ENCODE measurements at places on chromosomes 16 and 17.
A peak's percentile ranks its signal among the peaks of the same experiment; 100 is the strongest.

GRCh38 chr17:45688353-45688752 is 95.8 kb upstream of the CRHR1 start:
- DNase-seq, result no peak

DNA sequence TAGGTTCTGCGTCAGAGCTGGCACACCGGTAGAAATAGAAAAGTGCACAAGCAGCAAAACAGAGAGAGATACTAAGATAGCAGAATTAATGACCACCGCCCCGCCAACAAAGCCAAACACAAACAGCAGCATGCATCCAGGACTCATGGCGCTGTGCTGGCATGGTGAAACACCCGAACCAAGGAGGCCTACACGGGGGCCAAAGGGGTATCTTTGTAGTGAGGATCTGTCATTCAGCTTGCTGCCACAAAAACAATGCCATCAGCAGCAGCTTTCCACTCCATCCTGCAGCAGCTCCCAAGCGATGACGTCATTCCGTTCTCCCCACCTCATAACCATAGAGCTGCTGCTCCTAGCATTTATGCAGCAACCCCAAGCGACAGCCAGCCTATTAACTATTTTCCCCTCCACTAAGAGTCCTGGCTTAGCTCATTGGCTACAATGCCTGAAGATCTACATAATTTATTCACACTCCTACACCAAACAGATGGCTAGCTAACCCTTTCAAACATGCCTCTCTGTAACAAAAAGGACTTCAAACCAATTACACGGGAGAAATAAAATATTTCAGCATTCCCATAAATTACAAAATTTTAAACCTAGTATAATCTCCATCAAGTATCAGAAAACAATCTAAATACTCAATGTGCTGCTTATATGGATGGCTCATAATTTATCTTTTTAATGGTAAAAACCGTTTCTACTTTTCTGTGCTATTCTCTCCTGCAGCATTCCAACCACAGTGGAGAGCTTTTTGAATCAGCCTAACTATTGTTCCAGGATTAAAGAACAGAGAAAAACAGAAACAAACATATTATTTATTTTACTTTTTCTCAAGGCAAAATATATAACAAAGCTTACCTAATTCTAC is 73.9 kb downstream of the SPAG9 start:
- DNase-seq, result no peak

DNA sequence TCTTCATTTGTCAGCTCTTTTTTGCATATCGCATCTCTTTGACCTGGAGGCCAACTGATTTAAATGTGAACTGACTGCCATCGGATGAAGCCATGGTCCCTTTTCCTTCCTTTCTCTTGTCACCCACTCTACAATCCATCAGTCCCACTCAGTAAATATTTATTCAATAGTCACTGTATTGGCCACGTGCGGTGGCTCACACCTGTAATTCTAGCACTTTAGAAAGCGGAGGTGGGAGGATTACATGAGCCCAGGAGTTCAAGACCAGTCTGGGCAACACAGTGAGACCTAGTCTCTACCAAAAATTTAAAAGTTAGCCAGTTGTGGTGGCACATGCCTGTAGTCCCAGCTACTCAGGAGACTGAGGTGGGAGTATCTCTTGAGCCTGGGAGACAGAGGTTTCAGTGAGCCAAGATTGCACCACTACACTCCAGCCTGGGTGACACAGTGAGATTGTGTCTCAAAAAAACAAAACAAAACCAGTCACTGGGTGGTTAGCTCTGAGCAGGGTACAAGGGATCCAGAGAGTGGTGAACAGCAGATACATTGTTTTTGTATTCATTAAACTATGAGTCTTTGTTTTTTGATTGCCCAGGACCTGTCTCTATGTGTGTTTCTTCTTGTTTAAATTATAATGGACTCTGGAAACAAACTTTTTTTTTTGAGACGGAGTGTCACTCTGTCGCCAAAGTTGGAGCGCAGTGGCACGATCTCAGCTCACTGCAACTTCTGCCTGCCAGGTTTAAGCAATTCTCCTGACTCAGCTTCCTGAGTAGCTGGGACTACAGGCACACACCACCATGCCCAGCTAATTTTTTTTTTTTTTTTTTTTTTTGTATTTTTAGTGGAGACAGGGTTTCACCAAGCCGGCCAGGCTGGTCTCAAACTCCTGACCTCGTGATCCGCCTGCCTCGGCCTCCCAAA is 6.9 kb downstream of the PHAF1 start:
- no peak for DNase-seq

GRCh38 chr16:67805718-67806427 is 487 bp downstream of the RANBP10 start:
- DNase-seq, result peak; percentile 13

DNA sequence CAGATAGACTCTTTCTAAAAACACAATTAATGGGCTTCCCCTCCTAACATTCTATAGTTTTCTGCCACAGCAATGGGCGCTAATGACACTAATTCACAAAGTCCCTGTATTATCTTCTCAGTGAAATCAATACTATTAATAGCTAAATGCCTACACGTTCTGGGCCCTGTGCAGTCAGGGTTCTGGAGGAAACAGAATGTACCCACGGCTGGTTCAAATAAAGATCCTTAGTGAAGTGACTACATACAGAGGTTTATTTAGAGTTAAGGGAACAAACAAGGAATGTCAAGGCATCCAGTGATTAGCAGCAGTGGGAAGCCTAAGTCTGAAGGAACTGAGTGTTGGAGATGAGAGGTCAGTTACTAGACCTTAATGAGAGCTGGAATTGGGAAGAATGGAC is 43.5 kb upstream of the MTMR4 start:
- DNase-seq, result no peak

DNA sequence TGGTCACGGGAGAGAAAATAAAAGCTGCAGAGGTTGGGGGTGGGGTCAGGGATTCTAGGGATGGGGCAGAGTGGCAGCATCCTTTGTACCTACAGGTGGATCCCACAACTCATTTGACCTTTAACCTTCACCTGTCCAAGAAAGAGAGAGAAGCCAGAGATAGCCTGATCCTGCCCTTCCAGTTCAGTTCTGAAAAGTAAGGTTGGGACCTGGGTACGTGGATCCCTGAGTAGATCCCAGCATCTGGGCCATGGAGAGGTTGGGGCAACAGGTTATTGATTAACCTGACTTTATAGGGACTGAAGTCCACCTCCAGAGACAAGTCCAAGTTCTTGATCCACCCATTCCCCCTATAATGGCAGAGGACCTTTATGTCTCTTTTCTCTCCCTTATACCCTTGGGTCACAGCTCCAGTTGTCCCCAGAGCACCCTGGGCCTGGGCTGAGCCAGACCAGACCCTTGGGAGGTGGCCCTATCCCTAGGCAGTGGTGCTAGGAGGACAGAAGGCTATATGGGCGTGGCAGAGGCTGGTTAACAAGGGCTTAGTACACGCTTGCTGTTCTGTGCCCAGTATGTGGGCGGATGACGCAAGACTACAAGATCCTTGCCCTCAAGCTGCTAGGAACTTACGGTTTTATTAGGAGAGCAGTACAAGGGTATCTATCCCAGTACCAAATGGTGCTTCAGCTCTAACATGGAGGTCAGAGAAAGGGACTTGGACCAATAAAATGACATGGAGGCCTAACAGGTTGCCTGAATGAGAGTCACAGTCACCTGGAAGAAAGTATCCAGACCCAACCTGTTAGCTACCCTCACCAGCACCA is 3.3 kb downstream of the CLDN7 start:
- no peak for DNase-seq

- DNase-seq, result no peak
Observed at GRCh38 chr17:79774561-79774975, 3.4 kb upstream of the CBX2 start.

GRCh38 chr16:75264999-75265910 is 13.8 kb upstream of the BCAR1 start:
- DNase-seq, result peak; percentile 75

DNA sequence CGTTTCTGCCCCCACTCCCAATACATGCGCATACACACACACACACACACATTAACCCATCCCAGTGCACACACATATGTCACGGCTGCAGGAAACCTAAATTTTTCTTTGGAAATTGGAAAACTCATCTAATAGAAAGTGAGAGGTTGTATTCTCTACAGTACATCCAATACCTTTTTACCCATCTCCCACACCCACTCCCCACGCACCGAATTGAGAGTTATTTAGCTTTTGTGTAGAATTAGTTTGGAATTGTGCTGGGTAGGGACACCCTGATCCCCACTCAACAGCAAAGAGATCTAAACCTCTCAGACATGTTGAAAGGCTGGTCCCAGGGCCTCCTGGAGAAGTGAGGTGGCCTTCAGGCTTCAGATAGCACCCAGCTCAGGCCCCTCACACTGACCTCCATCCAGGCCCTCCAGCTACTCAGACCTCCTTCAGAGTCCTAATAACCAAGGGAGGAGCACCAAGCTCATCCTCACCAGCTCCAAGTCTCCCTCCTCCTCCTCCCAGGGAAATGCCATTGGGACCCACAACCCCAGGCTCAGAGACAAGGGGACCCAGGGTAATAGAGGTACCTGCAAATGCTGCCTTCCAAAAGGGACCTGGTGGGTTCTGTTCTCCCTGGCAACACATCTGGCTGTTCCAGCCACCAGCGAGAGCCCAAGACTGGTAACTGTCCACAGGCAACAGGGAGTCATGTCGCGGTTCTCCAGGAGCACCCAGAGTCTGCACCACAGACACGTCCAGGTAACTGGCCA is 955 bp downstream of the HOXB13 start:
- DNase-seq, result no peak

DNA sequence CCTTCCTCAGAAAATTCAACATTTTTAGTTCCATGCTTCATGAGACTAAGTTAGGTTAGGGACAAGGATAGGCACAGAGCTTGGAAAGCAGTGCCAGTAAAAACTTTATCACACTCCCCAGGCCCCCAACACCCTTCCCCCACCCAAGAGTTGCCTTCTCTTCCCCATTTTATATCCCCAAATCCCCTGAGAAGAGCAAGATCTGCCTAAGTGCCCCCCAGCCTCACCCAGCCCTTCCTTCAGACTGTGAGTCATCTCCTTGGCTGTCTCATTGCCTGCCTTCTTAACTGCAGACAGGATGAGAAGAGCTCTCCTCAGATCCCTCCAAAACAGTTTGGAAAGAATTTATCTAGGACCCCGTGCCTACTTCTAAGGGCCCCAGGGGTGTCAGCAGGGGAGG is 55.8 kb downstream of the NEUROD2 start:
- no peak for DNase-seq

GRCh38 chr17:30308406-30308805 is 16.7 kb upstream of the BLMH start:
- no peak for DNase-seq

- DNase-seq, result no peak
Observed at GRCh38 chr17:55518510-55518909, 7.3 kb upstream of the SMIM36 start.

DNA sequence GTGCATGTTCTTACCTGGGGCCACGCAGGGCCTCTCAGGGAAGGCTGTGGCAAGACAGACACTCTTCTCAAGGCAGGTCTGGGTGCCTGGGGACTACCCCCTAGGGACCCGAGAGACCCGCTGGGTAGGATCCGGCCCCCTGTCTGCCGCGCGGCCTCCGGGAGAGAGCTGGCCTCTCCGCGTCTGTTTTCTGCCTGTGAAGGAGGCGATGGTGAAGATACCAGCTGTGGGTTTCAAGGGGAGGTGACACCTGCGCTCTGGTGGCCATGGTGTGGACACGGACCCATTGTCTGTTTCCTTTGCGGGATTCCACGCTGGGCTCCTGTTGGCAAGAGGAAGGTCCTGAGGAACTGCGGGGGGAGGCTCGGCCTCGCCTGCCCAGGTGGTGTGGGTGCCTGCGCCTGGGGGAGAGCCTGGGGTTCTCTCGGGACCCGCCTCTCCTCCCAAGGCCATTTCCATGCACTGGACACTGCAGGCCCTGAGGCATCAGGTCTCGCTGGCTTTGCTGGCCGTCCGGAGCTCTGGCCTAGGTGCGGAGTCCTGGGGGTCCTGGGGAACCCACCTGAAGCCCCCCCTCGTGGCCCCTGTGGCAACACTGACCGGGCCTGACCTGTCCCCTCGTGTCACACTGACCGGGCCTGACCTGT is 12.2 kb upstream of the METRNL start:
- DNase-seq, result no peak

DNA sequence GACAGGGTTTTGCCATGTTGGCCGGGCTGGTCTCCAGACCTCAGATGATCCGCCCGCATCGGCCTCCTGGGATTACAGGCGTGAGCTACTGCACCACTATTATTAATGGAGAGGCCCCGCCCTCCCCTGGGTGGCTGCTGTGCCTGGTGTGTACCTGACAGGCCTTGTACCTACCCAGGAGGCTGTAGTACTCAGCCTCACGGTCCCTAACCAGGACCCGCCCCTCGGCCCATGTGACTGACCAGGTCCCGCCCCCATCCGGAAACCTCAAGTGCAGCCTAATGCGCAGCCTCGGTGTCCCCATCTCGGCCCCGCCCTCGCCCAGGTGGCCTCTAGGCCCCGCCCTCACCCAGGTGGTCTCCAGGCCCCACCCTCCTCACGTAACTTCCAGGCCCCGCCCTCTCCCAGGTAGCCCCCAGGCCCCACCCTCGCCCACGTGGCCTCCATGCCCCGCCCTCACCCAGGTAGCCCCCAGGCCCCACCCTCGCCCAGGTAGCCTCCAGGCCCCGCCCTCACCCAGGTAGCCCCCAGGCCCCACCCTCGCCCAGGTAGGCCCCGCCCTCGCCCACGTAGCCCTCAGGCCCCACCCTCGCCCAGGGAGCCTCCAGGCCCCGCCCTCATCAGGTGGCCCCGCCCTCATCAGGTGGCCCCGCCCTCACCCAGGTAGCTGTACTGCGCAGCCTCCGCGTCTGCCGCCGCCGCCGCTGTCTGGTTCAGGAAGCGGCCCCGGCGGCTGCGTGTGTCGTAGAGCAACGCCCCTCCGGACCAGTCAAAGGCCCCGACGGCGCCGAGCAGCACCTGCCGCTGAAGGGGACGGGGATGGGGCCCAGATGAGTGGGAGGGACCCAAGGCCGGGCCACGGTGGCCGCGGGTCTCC is 31.0 kb downstream of the HASPIN start:
- DNase-seq, result peak; percentile 94

DNA sequence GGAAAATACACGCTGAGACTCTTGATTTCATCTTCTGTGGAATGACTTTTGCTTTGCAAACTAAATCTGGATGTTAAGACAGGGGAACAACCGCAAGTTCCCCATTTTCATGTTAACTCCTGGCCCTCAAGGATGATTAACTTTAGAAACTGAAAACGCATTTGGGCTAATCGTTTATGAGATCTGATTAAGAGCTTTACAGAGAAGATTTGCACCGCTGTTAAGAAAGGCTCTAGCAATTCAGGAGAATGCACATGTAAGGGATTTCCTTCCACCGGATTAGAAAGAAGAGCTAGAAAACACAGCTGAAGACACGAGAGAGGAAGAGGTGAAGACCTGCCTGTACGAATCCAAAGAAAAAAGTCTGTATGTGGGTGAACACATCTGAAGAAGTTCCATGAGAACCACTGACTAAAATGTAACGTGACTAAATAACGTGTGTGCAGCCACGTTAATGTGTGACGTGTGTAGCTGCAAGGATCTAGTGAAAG is 106.4 kb downstream of the YPEL2 start:
- DNase-seq, result no peak

GRCh38 chr16:68969338-68969737 is 126.0 kb downstream of the TANGO6 start:
- no peak for DNase-seq

Measured in Calu3 (cell line).